HFFc6 (cell line): ENCODE measurements at places on chromosomes 12 and 14.

DNA sequence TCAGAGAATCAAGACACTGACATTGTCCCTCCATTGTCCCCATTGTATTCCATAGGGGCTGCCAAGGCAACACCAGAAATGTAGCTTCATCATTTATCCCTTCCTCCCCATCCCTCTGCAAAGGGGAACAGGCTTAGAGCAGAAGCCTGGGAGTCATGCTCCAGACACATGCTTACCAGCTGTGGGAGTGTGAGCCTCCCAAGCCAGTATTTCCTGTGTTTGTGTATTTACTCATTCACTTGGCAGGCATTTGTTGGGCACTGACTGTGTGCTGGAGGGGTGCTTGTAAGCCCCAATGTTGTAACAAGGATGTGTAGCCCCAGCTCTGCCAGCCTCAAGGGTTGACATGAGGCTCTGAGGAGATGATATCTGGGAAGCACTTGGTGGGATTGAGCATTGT is 46.0 kb upstream of the TCL1A start:
- no peak for DNase-seq

- DNase-seq, result no peak
Observed at GRCh38 chr12:25712169-25712568, 159.1 kb upstream of the LMNTD1 start.

GRCh38 chr14:64688031-64688430 is 16.2 kb upstream of the PLEKHG3 start:
- DNase-seq, result no peak

- no peak for DNase-seq
Observed at GRCh38 chr14:103130965-103131364, 7.7 kb downstream of the TNFAIP2 start.

DNA sequence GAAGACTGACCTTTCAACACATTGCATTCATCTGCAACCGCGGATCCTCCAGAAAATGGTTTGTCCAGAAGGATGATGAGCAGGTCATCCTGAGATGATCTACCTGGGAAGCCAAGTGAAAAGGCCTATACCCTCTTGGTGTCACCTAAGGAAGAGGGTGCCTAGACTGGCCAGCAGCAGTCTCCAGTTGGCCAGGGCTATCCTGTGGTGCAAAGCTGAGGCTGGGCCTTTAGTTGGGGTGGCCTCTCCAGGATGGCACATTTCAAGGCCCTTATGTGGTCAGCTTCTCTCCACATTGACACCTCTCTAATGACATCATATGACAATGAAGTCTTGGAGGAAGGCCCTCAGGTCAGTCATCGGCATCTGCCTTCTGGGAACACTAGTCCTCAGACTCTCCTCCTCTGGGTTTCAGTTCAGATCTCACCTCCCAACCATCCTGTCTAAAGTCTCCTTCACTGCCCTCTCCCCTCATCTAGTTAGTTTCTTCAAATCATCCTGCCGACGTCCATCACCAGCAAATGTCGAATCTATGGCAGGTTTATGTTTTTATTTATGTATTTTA is 3.3 kb upstream of the SLC22A17 start:
- no peak for DNase-seq
